ENCODE measurements at places on chromosomes 11 and 22.
A peak's percentile ranks its signal among the peaks of the same experiment; 100 is the strongest.

DNA sequence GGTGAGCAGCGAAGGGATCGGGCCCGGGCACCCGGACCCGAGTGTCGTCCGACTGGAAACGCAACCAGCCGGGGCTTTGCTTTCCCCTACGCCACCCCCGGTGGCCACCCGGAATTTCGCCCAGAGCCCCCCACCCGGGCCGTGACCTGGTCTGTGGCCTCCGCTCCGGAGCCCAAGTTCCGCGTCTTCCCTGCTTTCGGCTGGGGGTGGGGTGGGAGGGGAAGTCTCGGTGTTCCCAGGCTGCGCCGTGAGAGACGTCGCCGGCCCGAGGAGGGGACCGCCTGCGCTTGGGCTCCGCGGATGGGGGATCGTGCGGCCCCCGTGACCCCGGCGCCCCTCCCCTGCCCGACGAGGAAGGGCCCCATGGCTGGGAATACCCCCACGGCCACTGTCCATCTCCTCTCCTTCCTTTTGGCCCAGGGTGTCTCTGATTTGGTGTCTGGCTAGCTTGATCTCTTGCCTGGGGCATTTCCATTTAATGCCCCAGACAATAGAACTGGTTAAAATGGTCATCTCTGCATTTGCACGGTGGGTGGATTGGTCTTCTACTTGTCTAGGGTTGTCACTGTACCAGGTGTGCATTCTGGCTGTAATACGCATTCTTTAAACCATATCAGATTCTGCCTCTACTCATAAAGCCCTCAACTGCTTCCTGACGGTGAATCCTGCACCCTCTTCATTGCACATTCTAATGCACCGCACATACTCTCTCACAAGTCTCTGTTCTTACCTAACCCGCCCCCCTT, 789 bp downstream of the SIK2 start:
- DNase-seq: peak; percentile 37

GRCh38 chr22:35384975-35385588, 4.2 kb downstream of the HMOX1 start:
- DNase-seq: no peak

DNA sequence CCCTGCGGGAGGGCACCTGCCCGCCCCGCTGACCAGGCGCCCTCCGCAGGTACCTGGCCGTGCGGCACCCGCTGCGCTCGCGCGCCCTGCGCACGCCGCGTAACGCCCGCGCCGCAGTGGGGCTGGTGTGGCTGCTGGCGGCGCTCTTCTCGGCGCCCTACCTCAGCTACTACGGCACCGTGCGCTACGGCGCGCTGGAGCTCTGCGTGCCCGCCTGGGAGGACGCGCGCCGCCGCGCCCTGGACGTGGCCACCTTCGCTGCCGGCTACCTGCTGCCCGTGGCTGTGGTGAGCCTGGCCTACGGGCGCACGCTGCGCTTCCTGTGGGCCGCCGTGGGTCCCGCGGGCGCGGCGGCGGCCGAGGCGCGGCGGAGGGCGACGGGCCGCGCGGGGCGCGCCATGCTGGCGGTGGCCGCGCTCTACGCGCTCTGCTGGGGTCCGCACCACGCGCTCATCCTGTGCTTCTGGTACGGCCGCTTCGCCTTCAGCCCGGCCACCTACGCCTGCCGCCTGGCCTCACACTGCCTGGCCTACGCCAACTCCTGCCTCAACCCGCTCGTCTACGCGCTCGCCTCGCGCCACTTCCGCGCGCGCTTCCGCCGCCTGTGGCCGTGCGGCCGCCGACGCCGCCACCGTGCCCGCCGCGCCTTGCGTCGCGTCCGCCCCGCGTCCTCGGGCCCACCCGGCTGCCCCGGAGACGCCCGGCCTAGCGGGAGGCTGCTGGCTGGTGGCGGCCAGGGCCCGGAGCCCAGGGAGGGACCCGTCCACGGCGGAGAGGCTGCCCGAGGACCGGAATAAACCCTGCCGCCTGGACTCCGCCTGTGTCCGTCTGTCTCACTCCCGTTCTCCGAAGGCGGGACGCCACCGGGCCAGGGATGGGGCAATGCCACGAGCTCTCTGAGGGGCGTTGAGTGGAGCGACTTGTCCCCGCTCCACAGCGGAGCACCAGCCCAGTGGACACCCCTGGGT, 1.8 kb downstream of the GALR3 start:
- no peak for DNase-seq

DNA sequence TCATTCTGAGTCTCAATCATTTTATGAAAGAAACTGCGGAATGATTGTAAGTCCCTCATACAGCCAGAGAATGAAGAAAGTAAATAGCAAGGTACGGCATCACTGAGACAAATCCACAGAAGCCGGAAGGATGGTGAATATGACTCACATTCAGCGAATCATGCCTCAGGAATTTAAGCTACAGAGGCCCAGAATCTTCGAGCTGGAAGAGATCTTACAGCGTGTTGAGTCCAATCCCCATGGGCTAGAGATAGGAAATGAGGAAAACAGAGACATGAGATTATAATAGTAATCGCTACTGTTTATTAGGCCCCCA, 173.2 kb downstream of the KIF18A start:
- peak; percentile 62 for DNase-seq

DNA sequence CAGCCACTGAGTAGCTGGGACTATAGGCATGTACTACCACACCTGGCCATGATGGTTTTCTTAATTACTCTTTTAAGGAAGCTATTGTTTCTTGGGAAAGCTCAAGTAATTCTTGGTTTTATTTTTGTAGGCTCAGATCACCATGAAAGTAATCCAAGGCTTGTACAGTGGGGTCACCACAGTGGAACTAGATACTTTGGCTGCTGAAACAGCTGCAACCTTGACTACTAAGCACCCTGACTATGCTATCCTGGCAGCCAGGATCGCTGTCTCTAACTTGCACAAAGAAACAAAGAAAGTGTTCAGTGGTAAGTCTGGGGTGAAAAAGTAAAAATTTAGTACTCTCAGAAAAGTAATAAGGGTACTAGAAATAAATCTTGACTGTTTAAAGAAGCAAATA, 11.3 kb downstream of the RRM1 start:
- DNase-seq: peak; percentile 86

DNA sequence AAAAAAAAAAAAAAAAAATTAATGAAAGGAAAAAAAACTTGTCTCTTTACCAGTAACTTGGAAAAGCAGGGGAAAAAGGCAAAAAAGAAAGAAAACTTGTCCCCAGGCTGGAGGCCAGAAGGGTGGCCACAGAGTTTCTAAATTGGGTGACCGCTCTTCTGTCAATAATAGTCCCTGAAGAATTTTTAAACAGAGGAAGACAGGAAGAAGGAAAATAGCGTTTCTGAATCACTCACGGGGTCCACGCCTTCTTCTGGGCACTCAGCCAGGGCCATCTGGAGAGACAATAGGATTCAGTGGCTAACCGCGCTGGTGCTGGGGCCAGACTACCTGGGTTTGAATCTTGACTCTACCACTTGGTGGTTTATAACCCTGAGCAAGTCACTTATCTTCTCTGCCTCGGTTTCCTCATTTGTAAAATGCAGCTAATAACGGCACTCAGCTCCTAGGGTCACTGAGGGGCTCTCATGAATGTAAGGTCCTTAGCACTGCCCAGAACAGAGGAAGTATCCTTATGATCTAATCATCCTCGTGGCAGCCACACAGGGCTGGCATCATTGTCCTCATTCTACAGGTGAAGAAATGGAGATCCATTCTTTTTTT, 7.0 kb downstream of the C11orf86 start:
- peak; percentile 98 for DNase-seq

GRCh38 chr11:28393348-28393747, 285.2 kb downstream of the METTL15 start:
- DNase-seq: peak; percentile 91

DNA sequence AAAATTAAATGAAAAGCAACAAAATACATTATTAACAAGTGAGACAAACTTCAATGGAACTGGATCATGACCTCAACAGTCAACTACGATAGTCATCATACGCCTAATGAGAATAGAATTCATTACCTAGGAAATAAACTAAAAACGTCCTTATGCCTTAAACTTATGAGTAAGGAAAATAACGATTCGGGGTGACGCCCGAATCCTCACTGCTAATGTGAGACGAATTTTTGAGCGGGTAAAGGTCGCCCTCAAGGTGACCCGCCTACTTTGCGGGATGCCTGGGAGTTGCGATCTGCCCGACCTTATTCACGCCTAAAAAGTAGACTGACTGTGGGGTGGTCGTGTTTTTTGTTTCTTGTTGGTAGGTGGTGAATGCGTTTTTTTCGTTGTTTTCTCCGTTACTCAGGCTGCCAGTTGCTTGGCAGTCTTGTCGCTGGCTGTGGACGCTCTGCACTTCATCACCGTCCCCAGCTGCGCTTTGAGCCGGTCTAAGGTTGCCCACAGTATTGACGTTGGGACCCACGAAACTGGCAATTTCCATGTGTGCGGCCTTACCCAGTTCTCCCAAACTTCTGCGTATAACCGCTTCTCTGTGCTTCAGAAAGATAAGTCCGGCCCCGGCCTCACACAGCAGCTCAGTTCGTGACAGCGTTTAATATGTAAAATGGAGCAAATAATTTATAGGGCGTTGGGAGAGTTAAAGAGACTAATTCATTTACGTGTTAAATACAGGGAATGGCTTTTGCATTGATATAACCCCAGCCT, 593 bp upstream of the POLDIP3 start:
- peak; percentile 97 for DNase-seq

- DNase-seq: peak; percentile 81
Observed at GRCh38 chr11:116727990-116728389, 44.8 kb downstream of the BUD13 start.

GRCh38 chr22:37199760-37200108, 11.7 kb upstream of the C1QTNF6 start:
- no peak for DNase-seq

- no peak for DNase-seq
Observed at GRCh38 chr22:42357221-42357620, 75.0 kb downstream of the NFAM1 start.

GRCh38 chr11:11230087-11230486, 123.0 kb downstream of the CSNK2A3 start:
- DNase-seq: no peak

DNA sequence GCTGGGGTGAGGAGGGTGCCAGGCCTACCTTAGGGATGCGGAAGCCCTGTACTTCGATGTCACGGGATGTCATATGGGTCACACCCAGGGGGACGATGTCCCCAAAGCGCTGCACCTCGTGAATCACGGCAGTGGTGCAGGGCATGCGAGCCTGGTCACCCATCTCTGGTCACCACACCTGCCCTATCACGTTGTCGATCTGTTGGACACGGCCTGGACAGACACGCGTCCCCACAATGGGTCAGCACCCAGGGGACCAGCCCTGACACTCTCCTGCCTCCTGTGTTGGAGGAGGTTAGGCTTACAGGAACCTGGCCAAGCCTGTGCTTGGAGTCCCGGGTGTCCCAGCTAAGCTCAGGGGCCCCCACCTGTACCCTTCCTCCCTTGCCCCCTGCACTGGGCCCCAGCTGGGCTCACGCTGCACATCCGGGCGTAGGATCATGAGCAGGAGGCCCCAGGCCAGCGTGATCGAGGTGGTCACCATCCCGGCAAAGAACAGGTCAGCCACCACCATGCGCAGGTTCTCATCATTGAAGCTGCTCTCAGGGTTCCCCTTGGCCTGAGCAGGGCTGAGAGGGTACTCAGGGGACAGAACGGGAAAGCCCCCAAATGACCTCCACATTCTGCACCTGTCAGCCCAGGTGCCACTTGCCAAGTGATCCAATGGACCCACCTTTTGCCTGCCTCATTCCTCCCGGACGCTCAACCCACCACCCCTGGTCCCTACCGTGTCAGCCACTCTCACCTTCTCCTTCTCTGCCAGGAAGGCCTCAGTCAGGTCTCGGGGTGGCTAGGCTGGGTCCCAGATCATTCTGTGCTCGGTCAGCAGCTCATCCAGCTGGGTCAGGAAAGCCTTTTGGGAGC, 20.3 kb upstream of the CYP2D6 start:
- no peak for DNase-seq

DNA sequence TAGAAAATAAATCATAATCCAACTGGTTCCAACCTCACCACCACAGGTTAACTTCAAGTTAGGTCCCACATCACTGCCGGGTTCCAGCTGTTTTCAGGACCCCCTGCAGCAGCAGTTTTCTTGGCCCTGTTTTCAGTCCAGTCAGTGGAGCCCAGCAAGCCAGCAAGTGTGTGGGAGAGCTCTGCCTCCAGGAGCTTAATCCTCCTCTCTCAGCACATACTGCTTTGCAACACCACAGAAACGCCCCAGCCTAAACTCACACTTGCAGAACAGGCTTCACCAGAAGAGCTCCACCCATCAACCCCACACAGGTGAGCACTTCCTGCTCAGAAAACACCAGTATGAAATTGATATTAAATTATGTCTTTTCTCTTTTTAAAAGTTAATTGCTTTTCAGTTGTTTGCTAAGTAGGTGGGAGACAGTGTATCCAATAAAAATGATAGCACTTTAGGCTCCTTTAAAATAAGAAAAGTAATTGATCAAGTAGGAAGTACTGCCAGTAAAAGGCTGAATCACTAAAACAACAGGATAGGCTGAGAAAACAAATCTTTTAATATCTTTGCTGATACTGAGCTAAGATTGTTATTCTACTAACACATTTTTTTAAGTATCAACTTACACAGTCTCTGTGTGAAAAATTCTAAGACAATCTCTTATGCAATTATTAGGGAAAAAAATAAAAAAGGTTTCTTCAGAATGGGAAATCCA, 81.5 kb upstream of the TP53AIP1 start:
- peak; percentile 17 for DNase-seq

DNA sequence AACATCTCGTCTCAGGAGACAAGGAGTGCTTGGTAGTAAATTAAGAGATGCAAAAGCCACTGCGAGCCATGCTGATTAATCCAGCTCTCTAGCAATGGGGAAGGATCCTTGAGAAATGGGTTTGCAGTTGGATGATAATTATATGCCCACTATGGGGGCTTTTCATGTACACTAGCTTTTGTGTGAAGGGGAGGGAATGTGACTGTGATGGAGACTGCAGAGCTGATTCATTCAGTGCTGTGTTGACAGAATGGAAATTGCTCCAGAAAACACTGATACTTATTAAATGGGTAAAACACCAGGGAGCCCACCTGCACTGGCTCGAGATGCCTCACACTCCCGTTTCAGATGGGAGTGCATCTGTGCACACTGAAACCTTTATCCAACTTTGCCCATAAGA, 37.0 kb upstream of the KIRREL3 start:
- no peak for DNase-seq

- no peak for DNase-seq
Observed at GRCh38 chr22:34299496-34299895, 379.2 kb upstream of the LARGE1 start.

DNA sequence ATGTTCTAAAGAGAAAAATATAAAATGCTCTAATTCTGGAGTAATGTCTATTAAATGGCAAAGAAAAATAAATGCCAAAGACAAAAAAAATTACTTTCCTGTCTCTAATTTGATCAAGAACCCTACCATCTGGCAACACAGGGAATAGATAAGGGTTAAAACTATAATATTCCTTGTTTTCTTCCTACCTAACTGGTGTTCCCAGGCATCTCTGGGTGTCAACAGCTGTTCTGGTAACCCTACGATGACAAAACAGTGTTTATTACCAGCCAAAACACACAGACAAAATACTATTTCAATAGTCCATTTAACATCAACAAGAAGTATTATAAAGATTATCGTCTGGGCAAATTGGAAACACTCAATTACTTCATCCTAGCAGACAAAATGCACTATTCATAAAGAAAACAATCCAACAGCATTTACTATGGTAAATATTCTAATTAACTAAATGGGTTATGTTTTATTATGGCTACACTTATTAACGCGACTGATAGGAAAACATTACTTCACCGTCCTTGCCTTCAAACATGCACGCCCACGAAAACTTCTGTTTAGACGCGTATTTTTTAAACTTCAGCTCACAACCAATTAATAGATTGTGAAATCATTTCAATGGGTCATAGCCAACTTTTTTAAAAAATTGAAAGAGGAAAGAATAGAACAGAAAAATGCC, 50.6 kb downstream of the LGR4 start:
- no peak for DNase-seq

Data from myocyte (in vitro differentiated cells).